ENCODE measurements at places on chromosomes 2 and 18. TPM values are rescaled to one million over a fixed set of nuclear protein-coding genes. Genes with fewer than 3 reads are reported as not detected.

The CENPO gene
- 3.0 TPM for total RNA-seq

The CRYGC gene
- not detected for total RNA-seq

The PDE11A gene
- 4.4 TPM for total RNA-seq

The NOL4 gene
- total RNA-seq = not detected
